Activated CD8-positive, alpha-beta T cell treated with anti-CD3 and anti-CD28 coated beads, Interleukin-2, amount 10 ng/mL, durations not matched to agents 7 days and 5 days (primary cell): ENCODE measurements at places on chromosomes 6 and 20. TPM values are rescaled to one million over a fixed set of nuclear protein-coding genes. Genes with fewer than 3 reads are reported as not detected.
A peak's percentile ranks its signal among the peaks of the same experiment; 100 is the strongest.

The MUC21 gene
- not detected for total RNA-seq

GRCh38 chr6:80223743-80224212, 117.3 kb downstream of the BCKDHB start:
- DNase-seq, result no peak
- peaks cover 8% of the 10 kb centered on the region for H3K36me3 ChIP-seq
- no peaks in the 10 kb centered on the region for H3K4me1 ChIP-seq
- no peaks in the 10 kb centered on the region for H3K27me3 ChIP-seq

The ADGRB3 gene
- not detected for total RNA-seq

DNA sequence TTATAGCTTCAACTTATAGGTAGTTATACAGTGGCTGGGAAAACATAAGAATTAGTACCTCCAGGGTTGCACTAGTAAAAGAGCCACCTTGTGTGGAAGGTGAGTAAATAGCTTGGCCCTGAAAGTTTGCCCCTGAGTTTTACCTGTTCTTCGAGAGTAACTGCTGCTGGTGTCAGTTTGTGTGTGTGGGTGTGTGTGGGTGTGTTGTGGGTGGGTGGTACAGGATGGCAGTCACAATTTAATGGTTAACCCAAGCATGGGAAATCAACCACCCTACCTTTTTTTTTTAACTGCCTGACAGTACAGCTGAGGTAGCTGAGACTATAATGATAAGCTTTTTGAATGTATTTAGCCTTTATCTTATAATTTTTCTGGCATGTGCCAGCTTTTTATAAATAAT, 137.3 kb downstream of the STXBP5 start:
- peaks cover 4% of the 10 kb centered on the region for H3K4me1 ChIP-seq
- no peak for DNase-seq
- H3K27ac ChIP-seq, result no peak overlapping the region
- peaks cover 21% of the 10 kb centered on the region for H3K36me3 ChIP-seq
- no peaks in the 10 kb centered on the region for H3K27me3 ChIP-seq
- H3K4me3 ChIP-seq, result no peak overlapping the region

DNA sequence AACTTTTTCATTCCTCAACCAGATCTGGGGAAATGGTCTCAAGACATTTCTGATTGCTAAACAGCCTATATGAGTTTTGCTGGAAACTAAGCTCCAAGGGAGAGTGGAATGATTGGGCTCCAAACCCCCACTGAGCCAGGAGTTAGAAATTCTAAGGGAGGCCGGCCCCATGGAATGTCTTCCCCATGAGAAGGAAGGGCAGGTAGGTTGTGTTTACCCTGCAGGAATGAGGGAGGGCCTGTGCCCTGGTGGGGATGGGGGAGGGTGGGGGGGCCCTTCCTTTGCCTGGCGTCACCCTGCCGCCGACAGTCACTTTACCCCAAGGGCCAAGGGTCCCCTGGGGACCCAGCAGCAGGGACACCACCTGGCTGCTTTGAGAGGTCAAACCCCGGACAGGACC, 298.9 kb downstream of the TFAP2C start:
- no peak for DNase-seq
- H3K27ac ChIP-seq, result no peak overlapping the region
- no peaks in the 10 kb centered on the region for H3K36me3 ChIP-seq
- no peaks in the 10 kb centered on the region for H3K4me1 ChIP-seq
- H3K4me3 ChIP-seq, result no peak overlapping the region
- H3K27me3 ChIP-seq, result peaks cover 59% of the 10 kb centered on the region

The TPMT gene
- 6.1 TPM for total RNA-seq

DNA sequence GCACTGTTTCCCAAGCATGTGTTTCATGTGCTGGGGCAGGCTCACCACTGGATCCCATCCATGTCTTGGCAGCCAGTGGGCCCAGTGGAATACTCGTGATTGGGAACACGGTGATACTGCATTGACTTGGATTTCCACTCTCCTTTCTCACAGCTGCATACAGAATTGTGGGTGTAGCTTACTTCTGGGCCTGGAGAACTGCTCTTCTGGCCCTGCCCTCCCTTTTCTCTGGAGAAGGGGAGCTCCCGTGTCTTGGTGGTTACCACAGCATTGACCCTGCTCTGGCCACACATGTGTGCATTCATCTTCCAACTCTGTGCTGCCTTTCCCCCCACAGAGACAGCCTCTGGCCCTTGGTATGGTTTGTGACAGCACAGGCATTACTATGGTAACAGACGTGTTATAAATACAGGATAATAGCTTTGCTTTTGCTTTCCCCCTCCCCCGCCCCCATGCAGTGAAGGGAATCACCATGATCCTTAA, 21.6 kb downstream of the SOBP start:
- H3K4me3 ChIP-seq, result no peak overlapping the region
- peaks cover 7% of the 10 kb centered on the region for H3K4me1 ChIP-seq
- H3K27ac ChIP-seq, result no peak overlapping the region
- DNase-seq, result no peak
- peaks cover 2% of the 10 kb centered on the region for H3K36me3 ChIP-seq
- H3K27me3 ChIP-seq, result no peaks in the 10 kb centered on the region

GRCh38 chr20:32965115-32965514, 39.1 kb downstream of the SUN5 start:
- H3K36me3 ChIP-seq, result peaks cover 1% of the 10 kb centered on the region
- no peaks in the 10 kb centered on the region for H3K27me3 ChIP-seq

- no peaks in the 10 kb centered on the region for H3K27me3 ChIP-seq
- H3K36me3 ChIP-seq, result peaks cover 27% of the 10 kb centered on the region
- H3K4me1 ChIP-seq, result peaks cover 23% of the 10 kb centered on the region
- H3K4me3 ChIP-seq, result no peak overlapping the region
- DNase-seq, result no peak
Measured at GRCh38 chr20:39029364-39029763, 67.2 kb downstream of the DHX35 start.

DNA sequence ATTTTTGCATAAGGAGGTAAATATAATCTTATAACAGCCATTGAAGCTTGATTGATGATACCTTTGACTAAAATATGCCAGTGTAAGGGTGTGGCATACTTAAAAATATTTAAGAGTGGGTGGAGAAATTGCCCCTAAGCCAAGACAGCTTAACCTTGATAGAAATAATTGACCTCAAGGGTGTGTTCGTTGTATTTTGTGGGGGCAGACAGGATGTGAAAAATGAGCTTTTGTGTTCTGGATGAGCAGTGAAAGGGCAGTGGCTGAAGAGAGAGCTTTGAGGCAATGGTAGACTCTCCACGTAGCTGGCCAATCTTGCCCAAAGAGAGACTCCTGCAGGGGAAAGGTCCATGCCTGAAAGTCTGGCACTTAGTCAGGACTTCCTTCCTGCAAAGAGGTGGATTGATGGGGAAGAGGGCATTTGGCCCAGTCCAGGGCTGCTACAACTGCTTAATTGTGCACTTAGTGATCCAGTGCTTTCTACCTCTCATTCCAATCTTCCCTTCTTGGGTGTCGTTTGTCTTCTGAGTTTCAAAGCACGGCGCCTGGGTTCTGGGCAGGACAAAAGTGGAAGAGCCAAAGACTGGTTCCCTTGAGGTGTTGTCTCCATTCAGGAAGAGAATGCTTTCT, 15.6 kb upstream of the CD109 start:
- peaks cover 18% of the 10 kb centered on the region for H3K27me3 ChIP-seq
- H3K36me3 ChIP-seq, result no peaks in the 10 kb centered on the region
- no peak overlapping the region for H3K27ac ChIP-seq
- no peak overlapping the region for H3K4me3 ChIP-seq
- DNase-seq, result no peak
- H3K4me1 ChIP-seq, result peaks cover 2% of the 10 kb centered on the region

The TUBB1 gene
- not detected for total RNA-seq

GRCh38 chr6:136922685-136923006, 545 bp downstream of the SLC35D3 start:
- peaks cover 28% of the 10 kb centered on the region for H3K4me1 ChIP-seq
- H3K27ac ChIP-seq, result no peak overlapping the region
- H3K4me3 ChIP-seq, result peak overlapping the region; percentile 65
- peaks cover 68% of the 10 kb centered on the region for H3K27me3 ChIP-seq

The KDM1B gene
- 9.6 TPM for total RNA-seq
